ENCODE measurements at places on chromosomes 13 and 19.

- DNase-seq: no peak
Measured at GRCh38 chr13:48542138-48542537, 9.3 kb upstream of the RCBTB2 start.

- no peak for DNase-seq
Measured at GRCh38 chr19:30085394-30085793, 143.4 kb downstream of the URI1 start.

DNA sequence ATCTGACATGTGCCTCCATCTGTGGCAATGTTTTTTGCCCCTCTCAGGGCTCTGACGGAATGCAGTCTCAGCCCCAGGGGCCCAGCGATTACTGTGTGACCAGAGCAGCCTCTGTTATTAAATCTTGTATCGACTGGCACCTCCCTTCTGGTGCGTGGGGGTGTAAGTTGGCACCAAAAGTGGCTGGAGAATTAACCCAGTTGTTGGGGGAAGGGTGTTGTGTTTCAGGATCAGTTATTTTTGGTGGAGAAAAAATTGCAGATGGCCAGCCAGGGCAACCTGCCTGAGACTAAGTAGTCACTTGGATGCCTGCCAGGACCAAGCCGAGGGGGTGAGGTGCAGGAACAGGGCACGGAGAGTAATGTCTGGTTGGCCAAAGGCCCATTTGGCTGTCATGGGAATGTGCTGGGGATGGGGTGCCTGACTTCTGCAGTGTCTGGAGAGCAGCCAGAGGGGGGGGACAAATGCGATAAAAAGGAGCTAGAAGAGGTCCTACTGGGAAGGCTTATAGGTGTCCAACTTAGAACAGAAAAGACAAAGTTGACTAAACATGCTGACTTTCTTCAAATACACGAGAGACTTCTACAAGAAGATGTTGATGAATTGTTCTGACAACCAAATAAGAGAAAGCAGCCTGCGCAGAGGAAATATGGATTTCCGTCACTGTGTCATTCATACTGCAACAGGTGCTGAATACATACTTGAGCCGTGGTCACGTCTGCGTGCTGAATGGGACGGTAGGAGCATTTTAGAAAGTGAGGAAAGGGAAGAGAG is 69.8 kb downstream of the SIAH3 start:
- DNase-seq: no peak

DNA sequence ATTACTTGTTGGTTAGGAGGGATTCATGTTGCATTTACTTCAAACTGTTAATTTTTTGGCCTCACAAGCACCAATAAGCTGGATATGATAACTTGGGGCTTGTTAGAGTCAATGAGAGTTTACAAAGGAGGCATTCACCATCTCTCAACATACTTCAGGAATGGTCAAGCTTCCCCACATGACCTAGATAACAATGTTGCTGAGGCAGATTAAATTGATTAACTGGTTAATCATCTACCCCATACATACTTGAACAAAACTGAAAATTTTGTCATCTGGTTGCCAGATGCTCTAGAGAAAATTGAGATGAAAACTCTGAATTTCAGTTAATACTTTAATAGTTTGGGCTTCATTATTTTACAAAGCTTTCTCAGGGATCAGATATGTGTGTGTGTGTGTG is 43.0 kb upstream of the UBL3 start:
- DNase-seq: no peak

GRCh38 chr13:113666951-113667701 is at the start of gene GRK1:
GRK1 (plus strand) TSS chr13:113667219; CDS start chr13:113667387, 168 bp downstream.
- DNase-seq: no peak

GRCh38 chr13:23985060-23985459 is 87.8 kb upstream of the C1QTNF9B start:
- no peak for DNase-seq

- no peak for DNase-seq
Measured at GRCh38 chr19:11204076-11204602, 6.8 kb upstream of the KANK2 start.
